ENCODE measurements at places on chromosomes 16 and 17.
A peak's percentile ranks its signal among the peaks of the same experiment; 100 is the strongest.

GRCh38 chr17:68458260-68459036 is 1.2 kb upstream of the WIPI1 start:
- DNase-seq: no peak

DNA sequence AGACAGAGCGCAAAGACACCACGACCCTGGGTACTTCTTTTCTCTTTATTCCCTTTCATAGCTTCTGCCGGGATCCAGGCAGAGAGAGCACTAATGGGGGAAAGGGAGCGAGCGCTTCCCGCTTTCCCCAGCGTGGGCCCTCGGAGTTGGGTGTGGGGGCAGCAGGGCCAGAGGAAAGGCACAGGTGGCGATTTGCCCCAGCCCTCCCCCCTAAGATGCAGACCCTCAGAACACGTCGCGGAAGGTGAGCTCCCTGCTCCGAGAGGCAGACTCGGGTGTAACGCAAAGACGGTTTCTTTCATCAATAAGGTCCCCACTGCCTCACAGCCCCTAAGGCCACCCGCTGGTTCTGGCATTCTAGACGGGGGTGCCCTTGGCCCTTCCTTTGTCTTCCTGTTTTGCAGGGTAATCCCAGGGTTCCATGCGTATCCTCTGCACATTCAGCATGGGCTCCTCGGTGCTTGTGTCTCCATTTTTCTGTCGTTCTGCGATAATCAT is 570 bp upstream of the NME3 start:
- no peak for DNase-seq

GRCh38 chr17:6160232-6160555 is 90.0 kb downstream of the WSCD1 start:
- no peak for DNase-seq

GRCh38 chr17:72953621-72954020 is 138.9 kb downstream of the SLC39A11 start:
- no peak for DNase-seq

- DNase-seq: no peak
These were observed 50.3 kb downstream of the KSR1 start for GRCh38 chr17:27506348-27507218.

DNA sequence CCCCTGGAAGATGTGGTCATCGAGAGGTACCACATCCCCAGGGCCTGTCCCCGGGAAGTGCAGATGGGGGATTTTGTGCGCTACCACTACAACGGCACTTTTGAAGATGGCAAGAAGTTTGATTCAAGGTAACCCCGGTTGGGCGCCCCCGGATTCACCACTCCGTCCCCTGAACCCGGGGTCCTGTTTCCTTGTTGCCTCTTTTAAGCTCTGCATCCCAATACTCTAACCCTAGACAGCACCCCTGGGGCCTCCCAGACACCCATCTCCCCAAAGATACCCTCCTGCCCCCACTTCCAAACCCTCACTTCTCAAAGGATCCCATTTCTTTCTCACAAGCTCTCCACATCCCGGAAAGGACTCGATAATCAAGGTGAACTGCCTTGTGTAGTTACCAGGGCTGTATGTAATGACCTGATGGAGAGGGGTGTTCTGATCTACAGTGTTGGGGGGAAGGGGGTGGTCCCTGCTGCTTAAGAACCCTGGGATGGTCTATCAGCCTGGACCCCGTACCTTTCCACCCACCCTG is 412 bp downstream of the FKBP10 start:
- no peak for DNase-seq

DNA sequence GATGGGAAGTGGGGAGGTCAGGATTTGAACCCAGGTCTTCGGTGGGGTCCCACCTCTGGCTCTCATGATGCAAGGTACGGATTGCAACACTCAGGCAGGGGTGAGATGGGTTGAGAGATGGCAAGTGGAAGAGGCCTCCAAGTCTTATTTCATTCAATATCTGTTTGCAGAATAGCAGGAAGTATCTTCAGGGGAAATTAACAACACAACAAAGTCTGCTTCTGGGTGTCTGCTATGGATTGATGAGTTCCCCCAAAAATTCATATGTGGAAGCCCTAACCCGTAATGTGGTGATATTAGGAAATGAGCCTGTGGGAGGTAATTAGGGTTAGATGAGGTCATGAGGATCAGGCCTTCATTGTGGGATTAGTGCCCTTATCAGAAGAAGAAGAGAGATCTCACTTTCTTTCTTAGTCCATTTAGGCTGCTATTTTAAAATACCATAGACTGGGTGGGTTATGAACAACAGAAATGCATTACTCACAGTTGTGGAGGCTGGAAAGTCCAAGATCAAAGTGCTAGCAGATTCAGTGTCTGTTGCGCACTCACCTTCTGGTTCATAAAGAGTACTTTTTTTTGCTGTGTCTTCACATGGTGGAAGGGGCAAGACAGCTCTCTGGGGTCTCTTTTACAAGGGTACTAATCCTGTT is 4.4 kb upstream of the CD300H start:
- no peak for DNase-seq

- peak; percentile 48 for DNase-seq
These were observed 579 bp upstream of the CYBA start for GRCh38 chr16:88651276-88651988.

- DNase-seq: no peak
These were observed 24.1 kb upstream of the CAPN15 start for GRCh38 chr16:503150-504071.

DNA sequence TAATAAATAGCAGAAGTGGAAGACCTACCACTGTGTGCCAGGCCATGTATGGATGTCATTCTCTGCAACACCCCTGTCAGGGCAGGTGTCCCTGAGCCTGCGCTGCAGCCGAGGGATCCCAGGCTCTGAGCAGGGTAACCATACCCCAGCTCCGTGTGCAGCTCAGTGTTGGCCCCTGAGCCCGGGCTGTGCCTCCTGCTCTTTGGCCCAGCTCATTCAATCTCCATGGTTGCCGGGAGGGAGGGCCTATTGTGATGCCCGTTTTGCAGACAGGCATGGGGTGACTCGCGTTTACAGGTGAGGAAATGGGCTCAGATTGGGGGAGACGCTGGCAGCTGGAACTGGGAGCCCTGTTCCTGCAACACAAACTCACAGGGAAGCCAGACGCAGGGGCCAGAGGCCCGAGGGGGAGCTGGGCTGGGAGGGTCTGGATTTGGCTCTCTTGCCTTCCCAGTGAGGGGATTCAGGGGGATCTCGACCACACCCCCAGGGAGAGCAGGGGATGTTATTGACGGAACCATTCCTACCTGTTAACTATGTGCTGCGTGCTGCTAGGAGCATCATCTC is 190.5 kb downstream of the IRF8 start:
- DNase-seq: no peak

GRCh38 chr16:30603945-30604315 is 6.3 kb downstream of the ZNF689 start:
- DNase-seq: no peak

DNA sequence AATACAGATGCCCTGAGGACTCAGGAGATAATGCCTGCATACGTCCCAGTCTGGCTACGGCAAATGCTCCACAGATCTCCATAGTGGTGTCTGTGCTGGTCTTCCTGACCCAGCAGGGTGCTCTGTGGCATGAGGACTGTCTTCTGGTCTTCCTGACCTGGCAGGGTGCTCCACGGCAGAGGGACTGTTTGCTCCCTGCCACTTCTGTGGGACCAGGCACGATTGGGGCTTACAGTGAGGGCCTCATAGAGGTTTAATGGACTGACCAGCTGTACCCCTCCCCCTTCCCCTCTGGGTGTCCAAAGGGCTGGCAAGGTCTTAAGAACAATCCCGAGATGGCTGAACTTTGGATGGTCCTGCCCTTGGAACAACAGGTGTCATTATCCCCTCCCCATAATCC is 123.1 kb downstream of the C16orf78 start:
- DNase-seq: no peak

DNA sequence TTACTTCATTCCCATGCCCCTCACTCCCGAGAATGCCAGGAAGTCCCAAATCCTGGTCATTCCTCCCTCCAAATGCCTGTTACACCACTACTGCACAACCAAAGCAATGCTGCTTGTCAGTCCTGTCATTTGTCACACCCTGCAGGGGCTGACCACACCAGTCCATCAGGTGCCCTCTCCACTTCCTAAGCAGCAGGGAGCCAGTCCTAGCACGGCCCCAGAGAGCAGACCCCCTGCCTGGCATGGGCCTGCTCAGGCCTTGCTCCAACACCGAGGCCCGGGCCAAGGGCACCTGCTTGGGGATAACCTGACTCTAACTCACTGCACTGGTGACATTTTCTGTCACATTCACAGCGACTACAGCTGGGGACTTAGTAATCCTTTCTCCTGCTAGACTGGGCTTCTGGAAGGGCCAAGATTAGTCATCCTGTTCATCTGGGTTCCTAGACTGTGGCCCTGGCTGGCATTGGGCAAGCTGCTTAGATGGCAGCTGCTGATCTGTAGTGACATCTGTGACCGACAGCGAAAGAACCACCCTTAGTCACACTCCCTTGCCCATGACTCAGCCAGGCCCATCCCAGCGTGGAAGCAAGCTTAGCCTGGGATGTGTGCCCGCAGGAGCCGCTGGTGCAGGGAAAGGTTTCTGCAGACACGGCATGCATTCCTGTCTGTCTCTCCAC is 5.4 kb downstream of the ALYREF start:
- DNase-seq: no peak

GRCh38 chr17:16919663-16920627 is 52.0 kb downstream of the TNFRSF13B start:
- peak; percentile 5 for DNase-seq

DNA sequence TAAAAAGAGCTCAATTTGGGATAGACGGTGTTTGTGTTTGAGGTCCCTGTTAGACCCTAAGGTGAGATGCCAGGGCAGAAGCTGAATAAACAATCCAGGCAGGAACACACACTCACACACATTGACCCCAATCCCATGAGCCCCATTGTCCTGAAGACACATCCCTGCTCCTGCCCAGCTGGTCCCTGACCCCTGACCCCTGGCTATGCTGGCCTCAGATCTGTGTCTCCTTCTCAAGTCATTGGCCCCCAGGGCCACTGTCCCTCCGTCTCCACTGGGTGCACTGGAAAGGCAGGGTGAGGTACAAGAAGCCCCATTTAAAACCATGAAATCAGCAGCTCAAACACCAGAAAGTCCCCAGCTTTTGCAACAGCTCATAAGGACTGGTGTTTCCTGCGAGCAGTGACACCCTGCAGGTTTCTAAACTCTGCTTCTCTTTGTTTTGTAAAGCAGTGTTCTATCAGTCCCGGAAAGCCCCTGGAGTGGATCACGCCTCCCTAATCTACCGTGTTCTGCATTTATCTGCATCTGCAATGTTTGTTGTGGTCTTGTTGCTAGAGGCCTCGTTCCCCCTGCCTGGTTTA is 18.0 kb upstream of the ASGR2 start:
- DNase-seq: no peak

- no peak for DNase-seq
These were observed 45.9 kb downstream of the SKAP1 start for GRCh38 chr17:48384164-48384563.

DNA sequence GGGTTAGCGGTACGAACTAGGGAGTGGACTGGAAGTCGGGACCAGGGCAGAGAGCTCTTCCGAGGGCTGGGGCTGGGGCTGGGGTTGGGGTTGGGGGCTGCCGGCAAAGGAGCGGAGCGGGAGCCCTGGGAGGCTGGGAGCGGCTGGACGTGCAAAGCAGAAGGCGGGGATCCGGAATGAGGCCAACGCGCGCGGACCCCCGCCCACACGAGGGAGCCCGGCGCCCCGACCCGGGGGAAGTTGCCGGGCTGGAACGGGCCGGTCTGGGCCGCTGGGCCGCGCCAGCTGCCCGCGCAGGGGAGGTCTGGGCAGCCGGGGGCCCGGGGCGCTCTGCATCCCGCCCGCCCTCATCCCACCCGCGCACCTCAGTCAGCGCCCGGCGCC is 323 bp downstream of the ST3GAL2 start:
- DNase-seq: peak; percentile 32

GRCh38 chr17:8122422-8122923 is 1.4 kb downstream of the HES7 start:
- DNase-seq: no peak

DNA sequence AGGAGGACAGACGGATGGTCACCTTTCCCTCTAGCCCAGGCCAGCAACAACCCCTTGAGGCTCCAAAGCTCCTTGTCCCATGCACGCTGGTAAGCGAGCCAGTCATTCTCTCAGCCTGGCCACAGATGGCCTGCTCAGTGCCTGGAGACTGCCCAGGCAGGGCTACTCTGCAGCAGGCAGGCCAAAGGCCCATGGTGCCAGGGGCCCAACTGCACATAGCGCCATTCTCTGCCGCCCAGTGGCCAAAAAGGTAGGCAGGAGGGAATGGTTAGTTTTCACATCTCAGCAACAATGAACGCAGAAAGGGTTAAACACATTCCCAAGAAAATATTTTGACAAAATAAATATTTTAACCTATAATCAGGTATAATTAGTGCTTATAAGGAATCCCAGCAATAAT is 7.7 kb upstream of the SREBF1 start:
- DNase-seq: no peak

DNA sequence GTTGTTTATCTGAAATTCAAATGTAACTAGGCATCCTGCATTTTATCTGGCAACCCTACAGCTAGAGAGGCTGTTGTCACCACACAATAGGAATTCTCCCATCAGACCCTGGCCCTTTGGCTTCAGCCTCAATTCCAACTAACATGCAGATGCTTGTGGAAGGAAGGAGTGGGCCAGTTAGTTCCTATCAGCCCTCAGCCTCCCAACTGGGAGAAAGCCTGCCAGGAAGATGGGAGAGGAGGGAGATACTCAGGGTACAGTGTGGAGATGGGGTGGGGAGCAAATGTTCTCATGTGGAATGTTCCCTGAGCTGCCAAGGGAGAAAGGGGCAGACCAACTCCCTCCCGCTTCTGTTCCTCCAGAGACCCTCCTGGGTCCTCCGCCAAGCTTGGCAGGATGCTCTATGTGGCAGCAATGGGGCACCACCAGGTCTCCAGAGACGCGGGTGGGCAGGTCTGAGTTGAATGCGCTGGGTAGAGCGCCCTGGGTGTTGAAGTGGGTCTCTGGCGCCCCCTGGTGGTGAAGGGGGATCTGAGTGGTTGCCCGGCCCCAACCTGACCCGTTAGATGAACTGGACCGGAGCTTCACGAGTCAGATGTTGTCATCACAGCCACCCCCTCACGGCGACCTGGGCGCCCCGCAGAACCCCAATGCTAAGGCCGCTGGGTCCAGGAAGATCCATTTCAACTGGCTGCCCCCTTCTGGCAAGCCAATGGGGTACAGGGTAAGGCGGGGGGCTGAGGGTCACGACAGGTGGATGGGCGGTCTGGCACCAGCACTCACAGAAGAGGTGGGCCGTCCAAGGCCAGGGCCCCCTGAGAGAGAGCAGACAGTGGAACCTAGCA is 15.2 kb downstream of the GALK1 start:
- peak; percentile 88 for DNase-seq

- no peak for DNase-seq
These were observed 9.4 kb downstream of the XYLT2 start for GRCh38 chr17:50355336-50355700.

Data from left ventricle myocardium inferior (tissue), 1 donor.